ENCODE measurements at places on chromosomes 11 and 22.

GRCh38 chr11:75731095-75731494 lies 13.5 kb downstream of the MOGAT2 start:
- DNase-seq, result no peak

DNA sequence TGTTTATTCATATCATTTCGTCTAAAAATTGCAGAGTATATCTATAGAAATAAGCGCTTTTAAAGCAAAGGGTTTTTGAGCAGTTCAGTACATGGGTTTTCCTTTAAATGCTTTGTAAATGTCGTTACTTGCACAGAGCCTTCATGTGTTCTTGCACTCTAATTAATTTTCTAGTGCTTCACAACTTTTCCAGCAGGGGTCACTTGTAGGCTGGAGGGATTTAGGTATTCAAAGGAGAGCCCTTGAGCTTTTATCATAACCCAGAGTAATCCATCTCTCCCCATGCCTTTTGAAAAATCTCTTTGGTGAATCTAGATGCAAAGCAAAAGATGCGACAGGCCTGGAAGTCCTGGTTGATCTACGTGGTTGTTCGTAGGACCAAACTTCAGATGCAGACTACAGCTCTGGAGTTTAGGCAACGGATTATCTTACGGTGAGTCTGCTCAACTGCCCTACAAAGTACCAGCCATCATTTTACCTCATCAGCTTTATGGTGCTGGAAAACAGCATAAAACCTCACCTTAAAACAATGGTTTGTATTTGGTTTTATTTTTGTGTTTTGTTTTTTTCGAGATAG lies 60.4 kb downstream of the SFI1 start:
- peak; percentile 33 for DNase-seq

DNA sequence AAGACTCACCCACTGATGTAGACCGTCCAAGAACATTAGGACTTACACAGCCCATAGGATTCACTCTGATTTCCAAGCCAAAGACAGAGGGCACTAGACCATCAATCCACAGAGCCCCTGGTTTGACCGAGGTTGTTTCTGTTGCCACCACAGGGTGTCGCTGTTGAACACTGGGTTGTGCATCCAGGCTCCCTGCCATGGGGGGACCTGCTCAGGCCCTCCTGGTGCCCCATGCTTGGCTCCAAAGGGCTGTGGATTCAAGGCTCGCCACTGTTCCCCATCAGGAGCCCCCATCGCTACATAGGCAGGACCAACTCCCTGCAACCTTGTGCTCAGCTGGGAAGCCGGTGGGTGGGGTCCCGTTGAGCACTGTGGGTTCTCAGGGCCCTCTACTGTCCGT lies 128.0 kb upstream of the ANO1 start:
- no peak for DNase-seq

- DNase-seq, result no peak
Observed at GRCh38 chr11:19026862-19027261, 33.7 kb downstream of the MRGPRX2 start.

DNA sequence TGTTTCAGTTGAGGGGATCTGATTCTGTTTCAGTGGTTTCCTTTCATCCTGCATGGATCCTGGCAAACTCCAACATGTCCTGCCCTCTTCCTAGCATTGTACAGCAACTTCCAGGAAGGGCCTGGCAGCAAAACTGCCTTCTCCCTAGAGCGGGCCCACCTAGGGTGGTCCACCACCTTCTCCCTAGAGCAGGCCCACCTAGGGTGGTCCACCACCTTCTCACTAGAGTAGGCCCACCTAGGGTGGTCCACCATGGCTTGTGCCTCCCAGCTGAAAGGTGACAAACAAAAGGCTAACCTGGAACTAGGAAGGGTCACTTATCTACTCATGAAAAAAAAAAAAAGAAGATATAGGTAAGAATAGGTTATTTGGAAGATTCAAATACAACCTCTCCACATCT lies 92.2 kb downstream of the NTM start:
- no peak for DNase-seq

DNA sequence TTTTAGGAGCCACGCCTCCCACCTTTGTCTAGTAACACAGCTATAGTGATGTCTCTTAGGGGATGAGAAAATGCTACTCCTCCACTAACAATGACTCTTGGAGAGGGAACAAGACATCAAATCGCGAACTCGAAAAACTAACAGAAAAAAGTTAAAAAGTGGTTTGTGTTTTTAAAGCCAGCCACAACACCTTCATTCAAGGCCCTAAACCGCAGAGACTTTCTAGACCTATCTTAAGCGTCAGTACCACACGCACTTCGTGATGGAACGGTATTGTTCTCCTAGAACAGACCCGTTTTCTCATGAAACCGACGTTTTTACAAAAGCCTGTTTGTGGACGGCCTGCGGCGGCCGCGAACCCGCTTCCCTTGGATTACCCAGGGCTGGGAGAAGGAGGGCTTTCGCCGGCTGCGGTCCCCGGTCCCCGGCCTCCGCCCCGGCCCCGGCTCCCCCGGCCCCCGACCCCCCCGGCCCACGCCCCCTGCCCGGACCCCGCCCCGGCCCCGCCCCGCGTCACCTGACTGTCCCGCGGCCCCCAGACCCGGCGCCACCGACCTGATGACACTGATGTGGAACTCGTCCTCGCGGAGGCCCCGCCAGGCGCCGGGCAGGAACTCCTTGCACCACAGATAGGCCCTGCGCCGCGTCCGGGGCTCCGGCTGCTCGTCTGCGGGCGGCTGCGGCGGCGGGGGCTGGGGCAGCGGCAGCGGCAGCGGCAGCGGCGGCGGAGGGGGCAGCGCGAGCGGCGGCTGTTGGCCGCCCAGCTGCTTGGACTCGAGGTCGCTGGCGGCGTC lies 718 bp downstream of the CHKA start:
- DNase-seq, result no peak

- DNase-seq, result no peak
Observed at GRCh38 chr22:50674606-50675552, 2.3 kb downstream of the SHANK3 start.

DNA sequence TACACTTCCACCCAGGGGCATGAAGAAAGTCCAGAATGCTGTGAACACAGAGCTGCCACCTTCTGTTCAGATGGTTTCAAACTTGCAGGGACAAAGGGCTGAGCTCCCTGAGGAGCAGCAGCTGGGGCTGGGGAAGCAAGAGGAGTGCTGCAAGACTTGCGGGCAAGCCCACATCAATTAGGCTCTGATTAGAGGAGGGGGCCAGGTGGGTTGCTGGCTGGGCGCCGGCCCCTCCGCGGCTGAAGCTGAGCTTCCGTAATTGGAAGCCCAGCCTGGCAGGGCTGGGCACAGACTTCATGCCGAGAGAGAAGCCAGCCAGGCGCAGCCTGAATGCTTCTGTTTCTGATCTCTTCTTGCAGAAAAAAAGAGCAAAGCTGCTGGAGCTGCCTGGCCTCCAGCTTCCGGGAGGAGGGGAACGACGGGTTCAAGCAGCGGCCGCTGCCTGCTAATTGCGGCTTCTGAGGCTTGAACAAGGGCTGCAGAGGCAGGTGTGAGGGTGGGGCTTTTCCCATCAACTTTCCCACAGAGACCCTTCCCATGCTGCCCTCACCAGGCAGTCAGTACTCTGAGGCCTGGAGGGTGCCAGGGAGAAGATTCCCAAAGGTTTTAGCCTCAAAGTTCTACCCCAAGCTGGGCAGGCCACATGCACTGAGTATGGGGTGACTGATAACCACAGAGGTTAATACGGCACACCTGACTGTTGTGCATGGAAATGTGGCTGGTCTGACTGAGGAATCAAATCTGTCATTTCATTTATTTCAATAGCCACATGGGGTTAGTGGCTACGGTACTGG lies 91.1 kb upstream of the LMO1 start:
- DNase-seq, result peak; percentile 2

- DNase-seq, result no peak
Observed at GRCh38 chr11:8728563-8728962, 46.0 kb downstream of the RPL27A start.

DNA sequence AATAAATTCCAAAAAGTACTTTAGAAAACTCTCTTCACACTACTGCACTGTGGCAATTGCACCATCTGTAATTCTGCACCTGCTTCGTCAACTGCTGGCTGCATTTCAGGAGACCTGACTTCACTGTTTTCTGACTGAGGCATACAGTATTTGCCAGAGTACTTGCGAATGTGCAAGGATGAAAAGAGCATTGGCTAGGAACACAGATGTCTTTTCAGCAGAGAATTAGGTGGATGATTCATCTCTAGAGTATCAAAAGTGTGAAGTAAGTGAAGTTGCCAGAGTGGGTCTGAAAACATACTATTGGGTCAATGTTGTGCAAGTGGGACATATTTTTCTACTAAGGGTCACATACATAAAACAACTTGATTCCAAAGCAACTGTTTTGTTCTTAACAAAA lies 427.5 kb upstream of the CCDC90B start:
- no peak for DNase-seq

DNA sequence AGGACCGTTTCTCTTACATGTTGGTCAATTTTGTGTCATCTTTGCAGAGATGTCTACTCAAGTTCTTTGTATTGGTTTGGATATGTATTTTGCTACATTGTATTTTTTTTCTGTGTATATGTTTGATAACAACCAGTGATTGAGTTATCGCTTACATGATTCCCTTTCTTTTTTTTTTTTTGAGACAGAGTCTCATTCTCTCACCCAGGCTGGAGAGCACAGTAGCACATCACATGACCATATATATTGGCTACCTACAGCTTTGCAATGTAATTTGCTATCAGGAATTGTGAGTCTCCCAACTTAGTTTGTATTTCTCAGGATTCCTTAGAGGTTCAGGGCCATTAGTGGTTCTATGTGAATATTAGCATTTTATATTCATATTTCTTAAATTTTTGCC lies 59.5 kb downstream of the LRRC74B start:
- no peak for DNase-seq

- peak; percentile 11 for DNase-seq
Observed at GRCh38 chr11:65225279-65226102, 36.3 kb upstream of the POLA2 start.

DNA sequence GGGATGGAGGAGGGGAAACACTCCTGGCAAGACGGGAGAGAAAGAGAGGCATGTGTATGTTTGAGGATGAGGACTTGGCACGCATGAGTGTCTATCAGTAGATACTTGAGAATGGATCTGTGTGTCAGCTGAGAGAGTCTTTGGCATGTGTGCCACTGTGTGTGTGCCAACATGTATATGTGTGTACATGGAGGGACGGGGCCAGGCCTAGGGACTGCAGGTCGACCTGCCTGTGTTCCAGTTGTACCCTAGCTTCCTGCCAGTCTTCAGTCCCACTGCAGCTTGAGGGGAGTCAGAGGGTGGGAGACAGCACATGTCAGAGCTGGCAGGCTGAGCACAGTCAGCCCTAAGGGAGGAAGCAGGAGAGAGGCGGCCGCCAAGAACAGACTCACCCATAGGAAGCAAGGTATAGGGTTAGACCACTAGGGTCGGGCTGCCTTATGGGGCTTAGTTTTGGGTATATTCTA lies 5.6 kb downstream of the CLCF1 start:
- no peak for DNase-seq

Measured in AML-193 (cell line).